Gastroesophageal sphincter (tissue), 4 donors: ENCODE measurements at places on chromosomes 11 and 22. TPM values are rescaled to one million over a fixed set of nuclear protein-coding genes. Genes with fewer than 3 reads are reported as not detected.

GRCh38 chr11:93169950-93170561 lies 27.7 kb downstream of the SLC36A4 start:
- no peak for ATAC-seq

DNA sequence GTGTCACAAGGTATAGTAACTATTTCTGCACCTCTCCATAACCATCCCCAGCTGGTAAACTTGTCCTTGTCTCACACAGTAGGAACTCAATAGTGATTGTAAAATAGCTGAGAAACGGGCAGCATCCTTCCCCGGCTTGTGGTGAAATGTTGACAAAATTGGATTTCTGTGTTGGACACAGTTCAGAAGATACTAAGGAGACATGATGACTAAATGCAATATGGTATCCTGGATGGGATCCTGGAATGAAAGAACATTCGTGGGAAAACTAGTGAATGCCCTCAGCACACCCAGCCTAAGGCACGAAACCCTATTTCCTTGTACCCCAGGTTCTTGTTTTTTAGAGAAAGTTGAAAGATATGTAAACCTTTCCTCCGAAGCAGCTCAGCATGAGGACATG lies 18.8 kb upstream of the OPCML start:
- no peak for ATAC-seq

DNA sequence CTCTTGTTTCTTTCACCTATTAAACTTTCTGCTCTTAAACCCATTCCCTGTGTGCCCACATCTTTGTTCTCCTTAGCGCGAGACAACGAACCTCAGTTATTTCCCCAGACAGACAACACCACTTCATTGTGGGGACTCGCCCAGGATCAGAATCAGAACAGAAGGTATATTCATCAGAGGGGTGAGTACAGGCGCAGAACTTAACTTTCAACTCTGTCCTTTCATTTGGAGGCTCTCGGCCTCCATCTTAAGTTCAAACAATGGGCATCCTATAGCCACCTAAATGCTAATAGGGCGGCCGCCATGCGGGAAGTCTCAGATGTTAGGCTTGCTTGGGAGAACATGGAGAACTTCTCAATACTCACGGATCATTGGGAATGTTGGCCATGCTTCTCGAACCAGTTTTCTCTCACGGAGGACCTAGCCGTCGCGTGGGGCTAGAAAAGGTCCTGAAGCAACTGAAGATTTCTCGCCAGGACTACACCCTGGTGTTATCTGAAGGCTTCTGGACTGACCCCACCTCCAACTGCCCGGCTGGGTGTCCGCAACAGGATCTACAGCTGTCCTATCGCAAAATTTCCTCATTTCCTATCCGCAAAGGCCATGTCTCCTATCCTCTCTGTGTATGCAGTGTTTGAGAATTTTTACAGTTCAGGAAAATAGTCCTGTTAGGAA lies 13.4 kb upstream of the HYLS1 start:
- no peak for ATAC-seq

DNA sequence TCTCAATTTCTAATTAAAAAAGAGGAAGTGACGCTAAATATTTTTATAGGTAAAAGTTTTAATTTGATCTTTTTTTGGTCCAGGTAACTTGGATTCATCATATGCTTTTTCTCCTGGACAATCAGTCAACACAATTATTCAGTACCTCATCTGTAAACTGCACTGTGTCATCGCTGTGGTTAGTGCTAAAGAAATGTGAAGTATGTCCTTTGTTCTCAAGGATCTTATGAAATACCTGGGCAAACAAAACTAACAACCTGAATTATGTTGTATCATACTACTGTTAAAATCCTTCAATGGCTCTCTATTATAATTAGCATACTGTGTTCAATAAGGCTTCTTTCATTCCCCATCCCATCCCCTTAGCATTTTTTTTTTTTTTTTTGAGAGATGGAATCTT lies 19.9 kb upstream of the SCN3B start:
- ATAC-seq: no peak

GRCh38 chr22:40818192-40818746 lies 877 bp downstream of the SLC25A17 start:
- ATAC-seq: no peak

- ATAC-seq: no peak
Observed at GRCh38 chr11:76240161-76240540, 33.8 kb upstream of the WNT11 start.

PACS1 gene
- 35.2 TPM for total RNA-seq

DNA sequence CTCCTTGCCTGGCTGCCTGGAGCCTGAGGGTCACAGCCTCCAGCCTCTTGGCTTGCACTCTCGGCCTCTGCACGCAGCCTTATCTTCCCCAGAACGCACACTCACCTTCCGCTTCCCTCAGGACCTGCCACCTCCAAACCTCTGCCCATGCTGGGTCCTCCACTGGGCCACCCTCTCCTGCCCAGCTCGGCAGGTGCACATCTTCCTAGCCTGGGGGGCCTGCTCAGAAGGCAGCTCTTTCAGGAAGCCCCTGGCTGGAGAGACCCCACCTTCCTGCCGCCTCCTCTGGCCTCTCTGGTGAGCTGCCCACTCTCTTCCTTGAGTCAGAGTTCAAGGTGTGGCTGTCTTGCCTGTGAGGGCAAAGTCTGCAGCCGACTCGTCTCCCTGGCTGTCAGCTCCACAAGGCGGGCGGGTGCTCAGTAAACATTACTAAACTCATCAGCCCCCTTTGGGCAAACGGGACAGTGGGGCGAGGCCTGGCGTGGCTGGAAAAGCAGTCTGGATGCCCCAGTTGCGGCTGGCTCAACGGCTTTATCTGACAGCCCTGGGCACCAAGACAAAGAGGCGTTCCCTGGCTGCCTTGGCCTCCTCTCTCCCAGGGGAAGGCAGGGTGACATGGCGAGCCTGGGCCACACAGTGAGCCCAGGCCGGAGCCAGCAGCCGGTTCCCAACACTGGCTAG lies 1.7 kb upstream of the LINC01488 start:
- ATAC-seq: no peak

SIDT2 gene
- total RNA-seq: 36.6 TPM

GRCh38 chr11:131889146-131889577 lies 518.7 kb downstream of the NTM start:
- ATAC-seq: peak; percentile 48

GRCh38 chr11:17719938-17720795 lies 796 bp downstream of the MYOD1 start:
- ATAC-seq: no peak

DNA sequence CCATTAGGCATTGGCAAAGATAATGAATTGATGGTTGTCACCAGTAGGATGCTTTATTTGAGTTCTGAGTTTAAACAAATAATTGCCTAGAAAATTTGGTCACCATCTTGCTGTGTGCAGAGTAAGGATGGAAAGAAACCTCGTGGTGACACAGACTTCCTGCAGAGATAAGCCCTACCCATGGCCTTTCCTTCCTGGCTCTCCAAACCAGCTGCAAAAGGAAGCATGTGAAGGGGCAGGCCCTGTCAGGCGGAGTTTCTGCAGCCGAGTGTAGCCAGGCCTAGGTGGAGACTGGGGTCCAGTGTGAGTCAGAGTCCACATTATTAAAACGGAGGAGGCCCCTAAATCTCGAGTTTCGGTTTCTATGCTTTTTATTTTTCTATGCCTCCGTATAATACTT lies 83.1 kb upstream of the ADSL start:
- no peak for ATAC-seq

DNA sequence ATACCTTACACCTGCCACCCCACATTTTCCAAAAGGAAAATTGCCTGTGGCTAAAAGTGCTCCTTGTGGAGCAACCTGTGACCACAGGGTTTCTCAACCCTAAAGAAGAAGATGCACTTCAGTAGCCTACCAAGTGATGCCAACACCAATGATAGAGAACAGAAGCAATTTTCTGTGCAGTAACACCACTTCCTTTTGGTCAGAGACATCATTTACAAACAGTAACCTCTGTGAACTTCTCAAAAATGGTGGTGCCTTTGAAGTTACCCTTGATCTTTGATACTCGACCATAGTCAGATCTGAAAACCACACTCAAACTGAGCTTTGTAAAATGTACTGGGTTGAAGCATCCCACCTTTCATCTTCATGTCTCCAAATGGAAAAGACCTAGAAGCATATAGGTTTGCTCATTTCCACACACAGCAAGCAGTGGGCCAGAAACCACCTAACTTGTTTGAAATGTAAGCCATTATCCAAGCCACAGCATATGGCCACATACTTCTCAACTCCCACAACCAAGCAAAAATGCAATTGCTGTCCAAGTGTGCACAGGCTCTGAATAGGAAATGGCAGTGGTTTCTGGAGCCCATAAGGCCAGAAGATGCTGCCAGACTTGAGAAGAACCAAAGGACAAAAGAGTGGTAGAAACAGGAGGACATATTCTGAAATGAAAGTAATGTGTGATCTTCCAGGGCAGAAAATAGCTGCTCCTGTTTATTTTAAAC lies 24.3 kb downstream of the MPPED2 start:
- no peak for ATAC-seq
